Activated naive CD4-positive, alpha-beta T cell treated with anti-CD3 and anti-CD28 coated beads, Interleukin-2, amount 50 U/mL, for 72 hours (primary cell): ENCODE measurements at places on chromosomes 4 and X. TPM values are rescaled to one million over a fixed set of nuclear protein-coding genes. Genes with fewer than 3 reads are reported as not detected.

SLBP gene
- 73.0 TPM for total RNA-seq

GRIA2 gene
- total RNA-seq, result not detected

CLCN5 gene
- 5.6 TPM for total RNA-seq

AFF2 gene
- 1.0 TPM for total RNA-seq

ADH4 gene
- not detected for total RNA-seq

CLGN gene
- not detected for total RNA-seq

GPRASP1 gene
- 3.3 TPM for total RNA-seq

POF1B gene
- total RNA-seq, result 0.09 TPM

CPZ gene
- total RNA-seq, result not detected

CD38 gene
- 32.8 TPM for total RNA-seq

TDO2 gene
- not detected for total RNA-seq

GUCY1A1 gene
- not detected for total RNA-seq

SPANXC gene
- not detected for total RNA-seq
